ENCODE measurements at places on chromosomes 16 and 17.

DNA sequence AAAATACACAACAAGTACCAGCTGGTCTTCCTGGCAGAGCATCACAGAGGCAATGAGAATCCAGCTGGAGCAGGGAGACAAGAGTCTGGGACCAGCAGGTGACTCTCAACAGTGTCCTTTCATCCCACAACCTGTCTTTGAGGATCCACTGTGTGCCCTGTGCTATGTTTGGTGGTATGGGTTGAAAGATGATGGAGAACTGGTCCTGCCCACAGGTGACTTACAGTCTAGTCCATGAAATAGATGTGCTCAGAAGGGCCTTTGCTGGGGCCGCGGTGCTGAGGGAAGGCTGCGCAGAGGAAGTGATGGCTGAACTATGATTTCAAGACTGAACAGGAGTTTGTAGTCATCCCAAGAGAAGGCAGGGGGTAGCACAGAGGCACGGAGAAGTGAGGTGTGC lies 17.9 kb downstream of the WNT3 start:
- no peak for DNase-seq

- no peak for DNase-seq
These were observed 183.5 kb downstream of the SEC14L1 start for GRCh38 chr17:77324227-77324626.

DNA sequence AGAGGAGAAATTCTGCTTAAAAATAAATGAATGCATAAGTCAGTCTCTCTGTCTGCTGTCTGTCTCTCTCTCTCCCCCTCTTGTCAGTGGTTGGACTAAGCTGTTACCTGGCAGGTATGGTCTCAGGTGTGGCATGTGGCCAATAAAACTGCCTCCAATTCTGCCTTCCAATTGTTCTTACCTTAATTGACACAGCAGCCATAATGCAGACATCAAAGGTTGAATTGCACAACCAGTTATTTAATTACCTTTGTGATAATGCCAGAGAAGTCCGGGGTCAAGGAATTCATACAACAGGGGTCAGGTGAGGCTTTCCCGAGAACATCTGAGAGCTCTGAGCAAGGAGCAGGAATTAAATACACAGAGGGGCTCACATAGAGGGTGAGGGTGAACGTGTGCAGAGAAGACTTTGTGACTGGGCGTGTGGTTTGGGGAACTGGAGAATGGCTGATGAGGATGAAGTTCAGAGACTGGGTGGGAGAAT lies 78.8 kb upstream of the CDYL2 start:
- no peak for DNase-seq

DNA sequence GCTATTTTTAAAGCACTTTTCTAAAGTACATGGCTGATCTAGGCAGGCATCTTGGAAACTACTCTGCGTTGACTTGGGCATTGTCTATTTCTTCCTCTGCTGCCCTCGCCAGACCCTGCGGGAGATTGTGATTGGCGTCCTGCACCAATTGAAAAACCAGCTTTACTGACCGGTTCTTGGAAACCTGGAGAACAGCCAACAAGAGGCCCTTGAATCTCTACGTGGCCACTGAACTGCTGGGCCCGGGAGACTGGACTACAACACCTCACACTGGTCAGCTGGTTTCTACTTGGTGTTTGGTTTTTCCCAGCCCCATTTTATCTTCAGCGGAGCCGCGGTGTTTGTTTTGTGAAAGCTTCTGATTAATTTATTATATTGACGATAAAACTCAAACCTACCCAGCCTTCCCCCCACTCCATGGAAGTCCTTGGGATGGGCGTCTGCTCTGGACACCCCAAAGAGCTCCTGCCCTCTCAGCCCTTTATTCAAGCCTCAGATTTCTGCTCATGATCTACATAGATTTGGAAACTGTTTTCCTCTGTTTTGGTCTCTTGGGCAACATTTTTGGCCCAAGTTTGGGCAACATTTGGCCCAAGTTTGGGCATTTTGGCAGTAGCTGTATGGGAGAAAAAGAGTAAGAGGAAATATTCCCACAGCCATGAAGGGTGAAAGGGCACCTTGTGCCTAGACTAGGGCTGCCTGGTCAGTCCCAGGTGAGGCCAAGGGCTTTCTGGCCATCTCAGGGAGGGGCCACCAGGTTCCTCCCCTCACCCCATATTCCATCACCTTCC lies 4.7 kb downstream of the MLX start:
- DNase-seq: peak; percentile 15

- DNase-seq: peak; percentile 60
These were observed 2.7 kb downstream of the TOM1L1 start for GRCh38 chr17:54903375-54903774.

DNA sequence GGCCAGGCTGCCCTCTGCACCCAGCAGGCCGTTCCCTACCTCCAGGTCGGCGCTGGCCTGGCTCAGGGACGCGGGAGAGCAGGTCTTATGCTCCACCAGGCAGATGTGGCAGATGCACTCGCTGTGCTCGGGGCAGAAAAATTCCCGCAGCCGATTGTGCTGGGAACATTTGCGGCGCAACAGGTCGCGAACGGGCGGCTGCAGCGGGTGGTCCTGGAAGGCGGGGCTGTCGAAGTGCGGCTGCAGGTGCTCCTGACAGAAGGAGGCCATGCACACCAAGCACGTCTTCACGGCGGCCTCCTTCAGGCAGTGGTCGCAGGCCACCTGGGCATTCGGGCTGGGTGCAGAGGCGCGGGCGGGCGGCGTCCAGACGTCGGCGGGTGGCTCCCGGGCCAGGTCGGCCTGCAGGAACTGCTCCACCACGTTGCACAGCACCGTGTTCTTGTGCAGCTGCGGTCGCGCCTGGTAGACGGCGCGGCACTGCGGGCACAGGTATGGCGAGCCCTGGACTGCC lies 439 bp downstream of the TRIM25 start:
- DNase-seq: no peak

DNA sequence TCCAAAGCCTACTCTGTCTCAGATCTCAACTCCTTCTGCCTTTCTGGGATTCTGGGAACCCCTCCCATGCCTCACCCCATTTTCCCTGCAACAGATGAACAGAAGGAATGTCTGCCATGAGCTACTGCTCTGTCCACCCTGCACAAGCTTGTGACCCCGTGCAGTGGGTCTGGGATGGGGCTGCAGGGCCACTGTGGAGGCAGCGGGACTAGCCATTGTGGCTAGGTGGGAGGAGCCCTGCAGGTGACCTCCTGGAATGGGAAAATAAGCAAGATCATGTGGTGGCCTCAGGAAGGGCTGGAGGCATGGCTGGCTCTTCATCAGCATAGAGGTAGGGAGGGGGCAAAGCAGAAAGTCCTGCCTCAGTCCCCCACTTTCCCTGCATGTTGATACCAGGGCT lies 13.7 kb downstream of the PDP2 start:
- no peak for DNase-seq

DNA sequence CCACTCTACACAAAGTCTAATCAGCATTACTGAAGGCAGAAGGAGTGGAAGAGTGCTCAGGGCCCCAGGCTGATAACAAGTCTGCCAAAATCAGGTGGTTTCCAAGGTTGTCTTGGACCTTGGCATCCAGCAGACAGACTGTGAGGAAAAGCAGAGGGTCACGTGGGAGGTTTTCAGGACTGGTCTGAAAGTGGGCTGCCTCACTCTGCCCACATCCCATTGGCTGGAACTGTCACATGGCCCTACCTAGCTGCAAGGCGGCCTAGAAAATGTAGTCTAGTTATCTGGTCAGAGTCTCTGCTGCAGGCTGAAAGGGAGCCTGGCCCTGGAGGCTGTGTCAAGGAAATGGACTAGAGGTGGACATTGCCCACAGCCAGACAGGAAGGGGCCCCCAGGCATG lies 310.7 kb upstream of the ASIC2 start:
- no peak for DNase-seq

DNA sequence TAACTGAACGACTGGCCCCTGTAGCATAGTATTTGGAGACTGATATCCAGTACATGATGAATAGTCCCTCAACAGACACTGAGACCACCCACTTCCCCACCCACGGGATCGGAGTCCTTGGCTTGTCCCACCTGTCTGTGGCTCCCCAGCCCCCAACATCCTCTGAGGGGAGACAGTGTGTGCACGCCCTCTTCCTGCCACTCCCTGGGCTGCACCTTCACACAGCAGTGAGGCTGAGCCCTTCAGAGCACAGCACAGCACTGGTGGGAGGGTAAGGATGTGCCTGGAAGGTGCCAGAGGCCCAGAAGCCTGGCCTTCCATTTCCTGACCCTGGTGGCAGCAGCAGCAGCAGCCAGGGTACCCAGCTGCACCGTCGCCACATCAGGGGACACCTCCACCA lies 11.0 kb downstream of the DNASE1 start:
- no peak for DNase-seq

DNA sequence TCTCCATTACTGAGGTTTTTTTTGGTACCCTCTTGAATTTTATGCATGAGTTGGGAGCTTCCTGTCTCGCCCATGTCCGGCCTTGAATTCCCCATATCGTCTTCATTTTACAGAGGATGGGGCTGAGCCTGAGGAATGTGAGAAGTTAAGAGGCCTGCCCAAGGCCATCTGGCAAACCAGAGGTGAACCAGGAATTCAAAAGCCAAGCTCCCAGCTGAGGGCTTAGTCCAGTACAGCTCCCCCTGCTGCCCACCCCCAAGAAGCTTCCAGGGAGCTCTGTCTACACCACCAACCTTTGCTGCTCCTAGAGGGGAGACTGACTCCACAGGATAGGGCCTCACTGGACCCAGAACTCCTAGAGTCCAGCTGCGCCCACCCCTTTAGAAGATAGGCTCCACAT lies 20.7 kb upstream of the C16orf78 start:
- DNase-seq: peak; percentile 6

DNA sequence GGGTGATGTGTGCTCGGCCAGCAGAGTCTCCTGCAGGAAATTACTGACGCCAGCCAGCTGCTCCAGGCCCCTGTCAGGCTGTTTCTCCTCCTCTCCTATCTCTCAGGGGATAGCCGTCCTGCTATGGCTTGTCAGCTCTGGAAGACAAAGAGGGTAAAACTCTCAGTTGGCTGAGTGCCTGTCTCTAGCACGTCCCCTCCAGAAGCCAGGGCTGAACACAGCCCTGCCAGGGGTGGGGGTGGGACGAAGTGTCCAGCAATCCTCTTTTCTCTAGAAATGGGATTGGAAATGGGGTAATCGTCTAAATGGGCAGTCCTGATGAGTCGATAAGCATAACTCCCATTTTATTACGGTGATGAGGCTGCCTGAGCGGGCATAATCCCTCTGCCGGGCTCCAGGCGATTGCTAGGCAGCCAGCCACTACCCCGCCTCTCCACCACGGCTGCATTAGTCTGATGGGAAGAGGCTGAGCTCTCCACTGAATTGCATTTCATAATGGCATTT lies 89.1 kb upstream of the GNAO1 start:
- peak; percentile 3 for DNase-seq

GRCh38 chr16:10558305-10558704 lies 22.1 kb downstream of the EMP2 start:
- DNase-seq: peak; percentile 15

DNA sequence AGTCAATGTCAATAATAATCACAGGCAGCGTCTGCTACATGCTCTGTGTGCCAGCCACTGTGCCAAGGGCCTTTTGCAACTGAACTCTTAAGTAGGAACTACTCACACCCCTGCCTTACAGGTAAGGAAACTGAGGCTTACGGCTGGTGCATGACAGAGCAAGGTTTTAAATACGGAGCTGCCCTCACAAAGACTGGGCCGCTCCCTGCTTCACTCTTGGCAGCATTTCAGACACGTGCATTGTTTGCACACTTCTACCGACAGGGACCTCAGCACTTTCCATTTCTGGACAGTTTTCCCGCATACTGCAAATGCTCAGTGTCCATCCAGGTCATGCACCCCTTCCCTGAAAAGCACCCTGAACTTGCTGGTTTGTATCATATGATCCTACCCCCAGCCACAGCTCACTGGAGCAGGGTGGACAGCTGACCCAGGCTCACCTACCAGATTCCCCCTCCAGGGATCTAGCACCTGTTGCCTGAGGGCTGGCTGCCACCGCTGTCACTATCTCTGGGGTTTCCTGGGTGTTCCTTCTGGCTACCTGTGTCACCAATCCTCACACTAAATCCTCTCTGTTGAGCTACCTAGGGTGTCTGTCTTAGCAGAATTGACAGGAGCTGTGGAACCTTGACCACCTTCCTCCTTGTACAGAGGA lies 142.9 kb downstream of the C16orf78 start:
- DNase-seq: no peak

DNA sequence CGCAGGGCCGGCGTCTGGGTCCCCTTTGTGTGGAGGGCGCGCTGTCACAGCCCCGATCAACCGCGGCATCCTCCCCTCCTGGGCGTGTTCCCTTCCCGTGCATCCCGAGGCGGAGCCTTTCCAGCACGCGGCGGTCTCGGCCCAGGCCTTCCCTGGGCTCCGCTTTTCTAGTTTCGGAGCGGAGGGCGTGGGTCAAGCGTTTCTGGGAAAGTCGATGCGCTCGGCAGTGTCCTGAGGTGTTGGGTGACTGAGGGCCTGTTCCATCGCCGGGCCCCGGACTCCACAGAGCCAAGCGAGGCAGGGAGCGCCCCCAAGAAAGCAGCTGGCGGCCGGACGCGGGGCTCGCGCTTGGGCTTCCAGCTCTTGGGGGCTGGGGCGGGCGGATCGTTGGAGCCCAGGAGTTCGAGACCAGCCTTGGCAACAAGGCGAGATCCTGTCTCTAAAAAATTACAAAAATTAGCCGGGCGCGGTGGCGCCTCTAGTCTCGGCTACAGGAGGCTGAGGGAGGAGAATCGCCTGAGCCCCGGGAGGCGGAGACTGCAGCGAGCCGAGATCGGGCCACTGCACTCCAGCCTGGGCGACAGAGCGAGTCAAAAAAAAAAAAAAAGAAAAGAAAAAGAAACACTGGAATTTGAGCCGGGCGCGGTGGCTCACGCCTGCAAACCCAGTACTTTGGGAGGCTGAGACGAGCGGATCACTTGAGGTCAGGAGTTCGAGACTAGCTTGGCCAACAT lies 806 bp downstream of the IFT140 start:
- DNase-seq: no peak

GRCh38 chr17:32307658-32308057 lies 34.3 kb downstream of the C17orf75 start:
- DNase-seq: no peak

DNA sequence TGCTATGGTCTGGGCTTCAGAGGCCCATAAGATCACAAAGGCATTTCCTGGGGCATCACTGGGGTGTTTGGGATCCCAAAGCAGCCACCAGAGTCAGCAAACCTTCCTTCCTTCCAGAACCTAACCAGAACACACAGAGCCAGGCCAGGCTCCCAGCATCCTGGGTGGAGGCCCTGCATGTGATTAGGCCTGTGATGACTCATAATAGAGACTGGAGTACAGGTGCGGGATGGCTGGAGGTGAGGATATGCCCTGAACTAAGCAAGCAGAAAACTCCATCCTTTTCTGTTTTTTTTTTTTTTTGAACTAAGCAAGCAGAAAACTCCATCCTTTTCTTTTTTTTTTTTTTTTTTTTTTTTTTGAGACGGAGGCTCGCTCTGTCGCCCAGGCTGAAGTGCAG lies 17.7 kb upstream of the GFOD2 start:
- no peak for DNase-seq

GRCh38 chr17:81418710-81419318 lies 23.6 kb downstream of the BAHCC1 start:
- DNase-seq: no peak

GRCh38 chr16:20660325-20660724 lies 37.2 kb downstream of the ACSM1 start:
- no peak for DNase-seq

All from AG10803 (cell line).